ENCODE measurements at places on chromosomes 5 and 9.
A peak's percentile ranks its signal among the peaks of the same experiment; 100 is the strongest.

- no peak for DNase-seq
Measured at GRCh38 chr5:948472-949274, 56.0 kb downstream of the TRIP13 start.

- DNase-seq, result peak; percentile 9
Measured at GRCh38 chr9:32928145-32928763, 73.2 kb downstream of the APTX start.

- DNase-seq, result peak; percentile 19
Measured at GRCh38 chr9:36037549-36038122, 923 bp downstream of the RECK start.

DNA sequence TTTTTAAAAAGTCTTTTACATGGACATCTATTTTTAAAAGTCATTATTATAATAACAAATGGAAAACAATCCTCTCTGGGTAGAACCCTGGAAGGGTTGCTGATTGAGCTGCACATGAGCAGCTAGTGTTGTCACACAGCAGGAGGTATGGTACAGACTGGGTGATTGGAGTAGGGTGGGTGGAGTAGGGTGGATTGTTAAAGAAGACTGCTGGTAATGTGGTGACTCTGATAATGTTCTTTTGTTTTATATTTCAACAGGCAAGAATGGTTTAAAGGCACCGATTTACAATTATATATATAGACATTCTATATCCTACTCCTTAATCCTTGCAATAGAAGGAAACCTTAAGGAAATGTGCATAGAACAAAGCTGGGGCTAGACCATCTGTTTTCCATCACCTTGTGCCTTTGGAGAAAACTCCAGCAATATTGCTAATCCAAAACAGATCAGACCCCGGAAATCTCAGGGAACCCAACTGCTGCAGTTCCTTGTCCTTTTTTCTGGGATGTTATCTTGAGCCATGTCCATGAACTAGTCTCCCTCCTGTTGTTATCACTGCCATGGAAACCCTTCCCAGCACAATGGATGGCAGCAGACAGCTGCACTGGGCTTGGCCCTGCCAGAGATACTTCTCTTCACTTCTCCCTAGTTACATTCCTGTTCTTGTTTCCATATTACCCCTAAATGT is 129.7 kb downstream of the YIPF5 start:
- DNase-seq, result peak; percentile 35
